Inflammatory macrophage treated with lipopolysaccharide for 1 hour (primary cell): ENCODE measurements at places on chromosomes 6 and 20.

- no peak for DNase-seq
Observed at GRCh38 chr6:15453186-15453585, 207.3 kb downstream of the JARID2 start.

DNA sequence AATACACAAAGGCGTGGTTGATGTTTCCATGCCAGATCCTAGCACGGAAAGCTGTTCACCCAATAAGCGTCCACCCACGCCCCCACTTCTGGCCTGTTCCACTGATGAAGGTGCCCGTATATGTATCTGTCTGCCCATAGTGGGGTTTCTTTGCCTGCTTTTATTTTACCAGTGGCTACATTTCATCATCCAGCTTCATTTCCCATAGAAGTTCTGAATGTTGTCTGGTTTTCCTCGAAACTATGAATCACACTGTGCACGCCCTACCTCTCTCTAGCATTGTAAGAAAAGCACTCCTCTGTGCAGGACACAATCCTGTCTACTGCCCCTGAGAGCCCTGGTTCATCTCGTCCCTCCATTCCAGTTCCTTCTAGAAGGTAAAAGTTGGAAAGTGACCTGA lies 8.8 kb upstream of the CD93 start:
- DNase-seq = peak; percentile 47

- no peak for DNase-seq
Observed at GRCh38 chr6:121042766-121043165, 291.5 kb downstream of the TBC1D32 start.

GRCh38 chr6:16907991-16908390 lies 146.7 kb upstream of the ATXN1 start:
- peak; percentile 23 for DNase-seq

DNA sequence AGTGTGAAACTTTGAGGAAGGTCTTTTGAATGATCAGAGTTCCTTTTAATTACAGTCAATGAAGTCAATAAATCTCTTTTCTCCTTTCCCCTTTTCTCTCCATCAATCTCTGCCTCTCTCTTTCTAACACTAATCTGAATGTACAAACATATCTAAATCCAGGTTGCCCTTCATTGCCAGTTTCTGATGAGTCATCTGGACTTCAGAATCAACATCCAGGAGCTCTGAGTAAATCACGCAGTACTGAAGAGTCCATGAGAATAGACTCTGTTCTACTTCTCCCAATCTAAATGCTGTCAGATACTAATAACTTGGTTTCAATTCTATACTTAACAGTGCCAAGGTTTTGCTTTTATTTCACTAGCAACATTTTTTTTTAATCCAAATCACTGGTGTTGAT lies 238.7 kb upstream of the THEMIS start:
- DNase-seq = no peak

DNA sequence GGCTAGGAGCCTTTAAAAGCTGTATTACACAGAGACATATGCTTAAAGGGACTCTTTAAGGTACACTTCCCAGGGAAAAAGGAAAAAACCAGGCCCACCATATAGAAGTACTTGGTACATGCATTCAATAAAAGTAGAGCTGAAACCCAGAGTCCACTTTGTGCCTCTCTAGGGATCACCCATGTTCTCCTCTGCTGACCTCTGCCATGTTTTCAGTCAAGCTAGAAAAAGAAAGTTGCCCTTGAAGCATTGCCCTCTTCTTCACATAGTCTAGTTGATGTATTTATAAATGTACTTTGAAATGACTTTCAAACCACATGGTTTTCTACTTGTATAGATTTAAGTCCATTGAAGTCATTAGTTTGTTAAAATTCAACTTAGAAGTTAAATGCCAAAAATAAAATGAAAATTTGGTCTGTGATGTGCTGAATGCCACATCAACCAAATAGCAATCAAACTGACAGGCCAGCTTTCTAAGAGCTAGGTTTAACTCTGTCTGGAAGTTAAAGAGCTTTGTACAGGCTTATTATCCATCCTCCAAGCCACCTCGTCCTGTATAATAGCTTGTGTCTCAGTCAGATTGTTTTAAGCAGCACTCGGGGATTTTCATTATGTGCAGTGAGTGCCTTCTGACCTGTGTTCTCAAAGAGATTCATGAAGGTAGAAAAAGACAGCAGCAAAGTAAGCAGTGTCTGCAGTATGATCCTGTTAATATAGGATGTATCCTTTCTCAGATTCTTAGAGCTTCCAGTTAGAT lies 238.6 kb upstream of the PLN start:
- DNase-seq = no peak

DNA sequence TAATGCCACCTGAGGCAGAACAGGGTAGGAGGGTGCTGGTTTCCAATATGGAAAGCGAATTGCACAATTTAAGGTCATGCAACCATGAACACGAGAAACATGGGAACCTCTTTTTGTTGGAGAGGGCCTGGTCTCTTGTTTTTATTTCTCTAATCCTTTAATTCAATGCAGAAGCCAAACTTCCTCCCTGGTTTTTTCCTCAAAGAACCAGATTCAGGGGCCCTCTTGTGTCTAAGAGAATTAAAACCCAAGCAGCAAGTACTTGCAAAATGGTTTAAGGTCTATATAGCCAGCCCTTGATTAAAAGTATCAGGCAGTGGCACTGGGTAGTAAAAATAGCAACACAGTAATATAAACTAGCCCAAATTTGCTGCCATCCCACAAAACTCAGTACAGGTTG lies 19.5 kb downstream of the GSTA4 start:
- peak; percentile 30 for DNase-seq

DNA sequence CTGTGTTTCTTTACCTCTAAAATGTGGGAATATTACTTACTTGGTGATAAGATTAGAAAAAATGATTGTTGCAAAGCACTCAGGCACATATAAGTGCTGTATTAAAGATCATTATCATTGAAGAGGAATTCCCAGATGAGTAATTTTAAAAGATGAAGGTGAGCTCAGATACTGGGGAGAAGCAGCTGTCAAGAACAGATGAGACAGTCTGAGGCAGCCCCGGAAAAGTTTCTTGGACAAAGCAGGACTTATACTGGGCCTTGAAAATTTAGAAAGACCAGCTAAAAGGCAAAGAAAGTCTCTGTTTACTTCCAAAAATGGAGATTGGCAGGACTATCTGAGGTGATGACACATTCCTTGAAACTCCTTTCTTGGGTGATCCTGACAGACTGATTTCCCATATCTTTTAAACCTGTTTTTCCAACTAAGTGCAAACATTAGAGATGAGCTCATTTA lies 93.8 kb upstream of the MARCKS start:
- DNase-seq = no peak

DNA sequence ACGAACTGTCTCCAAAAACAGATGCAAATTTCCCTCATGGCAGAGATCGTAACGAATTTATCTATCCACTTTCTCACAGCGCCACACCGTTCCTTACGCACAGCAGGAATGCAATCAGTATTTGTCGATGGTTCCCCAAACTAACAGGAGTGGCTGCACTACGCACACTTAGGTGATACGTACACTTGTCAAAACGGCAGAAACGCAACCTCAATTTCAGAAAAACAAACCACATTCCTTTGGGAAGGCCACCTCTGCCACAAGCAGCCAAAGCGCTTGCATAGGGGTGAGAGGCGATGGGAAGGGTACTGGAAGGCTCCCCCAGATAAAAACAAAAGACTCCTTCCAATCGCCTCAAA lies 638 bp downstream of the MDN1 start:
- peak; percentile 34 for DNase-seq

DNA sequence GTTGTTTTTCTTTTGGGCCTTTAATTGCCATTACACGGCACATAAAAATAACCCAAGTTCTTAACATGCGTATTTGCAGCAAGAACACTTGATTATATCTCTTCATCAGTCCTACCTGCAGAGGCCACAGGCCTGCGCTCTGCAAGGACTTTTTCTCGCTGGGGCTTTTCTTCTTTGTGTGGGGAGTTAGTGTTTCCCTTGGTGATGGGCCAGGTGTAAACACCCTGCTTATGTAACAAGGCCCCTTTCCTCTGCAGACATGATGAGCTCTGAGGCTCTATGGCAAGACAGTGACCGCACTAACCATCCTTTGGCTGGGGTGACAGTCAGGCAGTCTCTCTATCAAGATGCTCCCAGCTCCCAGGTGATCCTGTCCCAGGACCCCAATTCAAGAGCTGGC lies 97.8 kb upstream of the PCSK2 start:
- no peak for DNase-seq

DNA sequence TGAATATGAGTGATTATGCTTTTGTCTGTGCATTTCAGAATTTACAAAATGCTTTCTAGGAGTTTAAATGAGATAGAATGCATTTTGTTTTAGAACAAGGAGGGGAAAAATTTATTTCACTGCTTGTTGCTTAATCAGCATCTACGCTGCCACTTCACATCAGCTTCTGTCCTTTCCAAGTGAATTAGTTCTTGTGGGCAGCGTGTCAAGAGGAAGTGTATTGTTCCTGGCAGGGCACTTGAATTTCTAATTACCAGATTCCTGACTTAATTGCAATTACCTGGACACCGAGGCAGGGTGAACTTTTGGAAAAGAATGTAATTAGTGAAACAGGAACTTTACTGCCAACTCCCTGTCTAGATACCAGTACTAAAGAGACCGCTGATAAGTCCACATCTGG lies 263.5 kb downstream of the TMEM242 start:
- no peak for DNase-seq

- DNase-seq = no peak
Observed at GRCh38 chr20:5923493-5923892, 26.8 kb downstream of the TRMT6 start.

GRCh38 chr6:123763904-123764303 lies 39.8 kb upstream of the NKAIN2 start:
- DNase-seq = no peak

GRCh38 chr6:43912116-43912577 lies 142.1 kb downstream of the VEGFA start:
- DNase-seq = no peak

DNA sequence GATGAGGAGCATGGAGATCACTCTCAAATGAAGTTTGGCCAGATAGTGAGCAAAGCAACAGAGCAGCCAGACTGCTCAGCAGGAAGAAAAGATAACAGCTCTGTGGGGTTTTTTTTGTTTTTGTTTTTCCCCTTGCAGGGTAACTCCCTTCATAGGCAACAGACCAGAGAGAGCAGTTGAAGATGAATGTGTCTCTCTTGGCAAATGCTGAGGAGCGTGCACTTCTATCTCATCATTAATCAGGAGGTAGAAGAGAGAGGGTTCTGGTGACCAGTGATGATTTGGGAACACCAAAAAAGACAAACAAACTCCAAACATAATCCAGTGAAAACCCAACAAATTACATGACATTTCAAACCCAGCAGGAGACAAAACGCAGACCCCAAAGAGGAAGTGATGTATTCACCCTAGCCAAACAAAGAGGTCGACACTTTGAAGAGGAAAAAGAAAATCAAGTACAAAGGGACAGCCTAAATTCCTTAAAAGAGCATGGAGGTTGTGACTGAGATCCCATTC lies 66.2 kb upstream of the RREB1 start:
- no peak for DNase-seq

DNA sequence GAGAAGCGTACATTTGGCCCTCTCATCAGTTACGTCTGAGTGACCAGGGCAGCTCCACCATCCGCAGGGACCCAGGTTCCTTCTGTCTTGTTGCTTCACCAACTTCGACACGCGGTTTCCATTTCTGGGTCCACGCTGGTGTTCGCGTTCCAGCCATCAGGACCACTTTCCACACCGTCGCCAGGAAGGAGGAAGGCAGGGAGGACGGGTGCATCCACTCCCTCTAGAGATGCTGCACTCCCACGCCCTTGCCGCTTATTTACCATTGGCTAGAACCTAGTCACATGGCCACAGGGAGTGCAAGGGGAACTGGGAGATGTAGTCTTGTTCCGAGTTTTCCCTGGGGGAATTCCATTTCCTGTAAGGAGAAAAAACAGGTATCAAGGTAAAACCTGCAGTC lies 33.2 kb upstream of the SNX9 start:
- no peak for DNase-seq

- no peak for DNase-seq
Observed at GRCh38 chr20:54083459-54083858, 13.1 kb upstream of the BCAS1 start.

DNA sequence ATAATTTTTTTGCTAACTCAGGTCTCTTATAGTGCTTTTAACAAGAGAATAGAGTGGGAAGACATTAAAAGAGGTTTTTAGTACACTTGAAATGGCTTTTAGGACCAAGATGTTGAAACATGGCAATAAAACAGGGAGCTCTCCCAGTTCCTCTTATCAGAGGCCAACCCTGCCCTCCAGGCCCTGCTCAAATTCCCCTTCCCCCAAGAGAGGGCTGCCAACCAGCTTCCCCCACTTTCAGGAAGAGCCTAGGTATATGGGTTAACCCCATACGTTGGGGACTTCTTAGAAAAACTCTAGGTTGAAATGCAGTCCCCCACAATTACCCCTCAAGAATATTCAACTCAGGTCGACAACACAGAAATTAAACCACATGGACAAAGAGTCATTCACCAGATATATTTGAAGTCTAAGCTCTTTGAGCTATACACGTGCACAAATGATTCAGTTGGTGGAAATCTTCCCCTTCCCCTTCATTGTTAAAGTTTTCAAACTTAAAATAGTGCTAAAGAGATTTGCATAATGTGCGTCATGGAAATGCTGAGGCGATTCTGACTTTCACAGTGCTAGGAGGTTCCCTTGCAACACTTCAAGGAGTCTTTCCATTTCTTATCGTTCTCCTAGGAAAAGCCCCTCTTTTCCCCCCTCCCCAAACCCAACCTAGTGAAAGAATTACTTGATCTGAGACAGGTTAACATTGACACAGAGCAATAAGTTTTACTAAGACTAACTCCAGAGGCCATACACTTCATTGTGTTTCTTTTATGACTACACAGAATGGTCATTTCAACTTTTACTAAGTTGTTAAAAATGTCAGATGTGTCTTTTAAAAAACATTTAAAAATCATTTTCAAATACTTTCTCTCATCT lies 49.8 kb upstream of the ENPP5 start:
- peak; percentile 49 for DNase-seq

- DNase-seq = no peak
Observed at GRCh38 chr6:82220167-82220566, 27.4 kb downstream of the IBTK start.

GRCh38 chr6:158706369-158706982 lies 56.6 kb downstream of the SYTL3 start:
- DNase-seq = no peak

DNA sequence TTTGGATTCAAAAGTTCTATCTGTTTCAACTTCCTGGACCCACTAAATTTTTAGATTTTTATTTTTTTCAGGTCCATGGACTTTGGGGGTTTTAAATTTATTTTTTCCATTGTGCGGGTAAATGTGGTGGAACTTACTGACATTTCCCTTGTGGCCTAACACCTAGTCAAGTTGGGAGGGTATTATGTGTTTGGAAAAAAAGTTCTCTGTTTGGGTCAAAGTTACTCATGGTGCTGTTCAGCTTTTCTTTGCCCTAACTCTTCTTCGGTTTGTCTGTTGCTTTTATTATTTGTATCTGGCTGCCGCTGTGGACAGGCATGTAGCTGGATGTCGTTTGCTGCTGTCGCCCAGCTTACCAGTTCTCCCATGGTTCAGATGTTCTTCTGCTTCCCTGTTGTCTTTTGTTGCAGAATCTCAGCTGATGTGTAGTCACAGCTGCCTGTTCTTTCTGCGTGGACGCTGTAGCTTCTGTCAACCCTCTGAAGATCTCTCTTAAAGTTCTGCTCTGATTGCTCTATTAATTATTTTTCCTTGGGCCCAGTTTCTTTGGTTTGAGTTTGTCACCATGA lies 7.9 kb downstream of the IGF2R start:
- DNase-seq = no peak

- DNase-seq = no peak
Observed at GRCh38 chr6:42740725-42741124, 5.2 kb downstream of the TBCC start.
